Urinary bladder (tissue), 4 donors: ENCODE measurements at places on chromosomes 3 and 15.

DNA sequence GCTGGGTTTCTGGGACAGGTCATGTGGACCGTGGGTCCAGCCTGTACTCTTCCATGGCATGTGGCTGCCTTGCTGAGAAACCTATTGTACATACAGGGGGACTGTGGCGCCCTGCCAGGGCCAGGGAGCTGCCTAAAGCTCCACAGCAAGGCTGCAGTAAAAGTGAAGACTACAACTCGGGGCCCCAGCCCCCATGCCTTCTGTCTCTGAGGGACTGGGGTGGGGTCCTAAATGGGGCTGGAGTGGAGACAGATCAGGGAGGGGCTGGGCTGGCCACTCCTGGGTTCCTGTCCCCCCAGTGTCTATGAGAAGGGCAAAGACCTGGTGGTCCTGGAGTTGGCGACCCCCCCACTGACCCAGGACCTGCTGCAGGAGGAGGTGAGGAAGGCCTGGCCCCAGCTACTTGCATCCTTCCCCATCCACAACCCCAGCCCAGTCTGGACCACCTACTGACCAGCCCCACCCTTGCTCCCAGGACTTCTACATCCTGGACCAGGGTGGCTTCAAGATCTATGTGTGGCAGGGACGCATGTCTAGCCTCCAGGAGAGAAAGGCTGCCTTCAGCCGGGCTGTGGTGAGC lies 7.3 kb downstream of the VILL start:
- DNase-seq, result no peak

GRCh38 chr3:72549761-72550581 lies 298.3 kb downstream of the SHQ1 start:
- DNase-seq, result no peak

DNA sequence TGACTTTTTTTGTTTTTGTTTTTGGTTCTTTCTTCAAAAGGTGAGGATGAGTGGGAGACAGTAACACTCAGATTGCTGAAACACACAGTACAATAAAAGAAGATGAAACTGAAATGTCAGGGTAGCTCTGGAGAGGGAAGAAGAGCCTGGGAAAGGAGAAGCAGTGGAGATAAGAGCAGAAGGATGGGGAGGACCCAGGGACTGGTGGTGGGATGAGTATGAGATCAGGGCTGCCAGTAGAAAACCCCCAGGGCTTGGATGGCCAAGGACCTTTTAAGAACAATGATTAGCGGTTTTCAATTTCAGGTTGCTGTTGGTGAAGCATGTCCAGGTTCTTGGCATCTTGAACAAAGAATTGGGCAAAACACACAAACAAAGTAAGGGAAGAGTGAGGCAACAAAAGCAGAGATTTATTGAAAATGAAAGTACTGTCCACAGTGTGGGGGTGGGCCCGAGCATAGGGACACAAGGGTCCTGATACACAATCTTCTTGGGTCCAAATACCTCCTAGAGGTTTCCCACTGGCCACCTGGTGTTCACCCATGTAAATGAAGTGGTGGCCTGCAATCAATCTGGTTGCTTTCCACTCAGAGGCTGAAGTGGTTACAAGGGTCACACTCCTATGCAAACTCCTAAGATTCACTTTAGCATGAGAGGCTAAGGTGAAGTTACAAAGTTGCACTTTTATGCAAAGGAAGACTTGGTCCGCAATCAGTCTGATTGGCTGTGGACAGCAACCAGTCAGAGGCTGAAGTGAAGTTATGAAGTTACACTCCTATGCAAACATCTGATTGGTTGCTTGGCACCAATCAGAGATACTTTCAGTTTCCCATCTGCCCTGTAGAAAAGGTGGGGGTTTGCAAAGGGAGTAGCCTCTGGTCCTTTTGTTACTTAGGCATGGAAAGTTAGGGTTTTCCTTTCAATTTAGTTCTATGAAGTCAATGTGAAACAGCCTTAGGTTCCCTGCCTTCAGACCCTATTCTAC lies 26.1 kb upstream of the MFSD1 start:
- no peak for DNase-seq

DNA sequence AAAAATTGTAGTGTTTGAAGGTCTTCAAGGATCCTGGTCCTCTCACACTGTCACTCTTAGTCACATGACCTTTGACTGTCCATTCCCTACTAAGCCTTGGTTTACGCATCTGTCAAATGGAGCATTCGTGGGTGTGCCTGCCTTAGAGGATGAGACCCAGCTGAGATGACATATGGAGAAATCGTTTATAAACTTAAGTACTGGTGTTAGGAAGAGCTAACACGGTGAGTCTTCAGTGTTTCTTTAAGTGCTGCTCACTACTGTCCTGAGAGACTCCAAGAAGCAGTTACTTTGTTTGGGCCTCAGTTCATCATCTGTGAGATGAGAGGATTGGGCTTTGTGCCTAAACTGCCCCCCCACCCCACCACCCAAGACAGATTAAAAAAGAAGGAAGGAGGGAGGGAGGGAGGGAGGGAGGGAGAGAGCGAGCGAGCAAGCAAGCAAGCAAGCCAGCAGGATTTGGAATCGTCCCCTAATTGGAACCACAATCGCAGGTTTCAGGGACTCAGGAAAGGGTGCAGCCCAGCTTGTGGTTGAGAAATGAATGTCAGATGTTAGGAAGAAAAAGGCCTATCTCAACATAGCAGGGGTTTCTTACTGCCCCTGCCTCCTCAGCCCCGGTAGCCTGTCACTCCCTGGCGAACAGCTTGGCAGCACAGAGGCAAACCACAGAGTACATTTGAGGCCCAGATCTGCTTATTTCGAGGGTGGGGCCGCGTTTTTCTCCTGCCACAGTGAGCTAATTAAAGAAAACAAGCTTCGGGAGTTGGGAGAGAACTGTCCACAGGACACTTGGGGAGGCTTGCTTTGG lies 32.7 kb downstream of the SMAD3 start:
- no peak for DNase-seq

GRCh38 chr3:115713284-115713683 lies 90.0 kb downstream of the GAP43 start:
- no peak for DNase-seq

DNA sequence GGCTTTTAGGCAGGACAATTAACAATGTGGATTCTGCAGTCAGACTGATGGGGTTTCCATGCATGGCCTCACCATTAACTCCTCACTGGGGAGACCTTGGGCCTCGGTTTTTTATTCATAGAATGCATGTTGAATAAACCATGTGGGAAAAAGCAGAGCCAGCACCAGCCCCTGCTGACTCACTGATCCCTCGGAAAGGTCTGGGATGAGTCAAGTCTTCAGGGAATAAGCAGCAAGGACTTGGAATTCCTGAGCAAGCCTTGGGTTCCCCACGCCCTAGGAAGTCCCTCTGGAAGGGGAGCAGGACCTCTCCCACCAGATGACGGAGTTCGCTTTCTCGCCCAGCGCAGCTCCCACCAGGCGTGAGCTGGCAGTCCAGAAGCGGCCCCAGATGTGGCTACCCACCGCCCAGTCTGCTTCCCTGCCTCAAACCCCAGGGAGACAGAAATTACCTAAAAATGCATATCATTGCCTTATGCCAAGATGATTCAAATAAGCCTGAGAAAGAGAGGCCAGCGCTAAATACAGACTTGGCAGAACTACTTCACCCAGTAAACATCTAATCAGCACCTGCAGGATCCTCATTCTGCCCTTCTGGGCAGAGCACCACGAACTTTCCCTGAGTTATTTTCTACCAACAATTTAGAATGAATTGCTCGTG lies 45.4 kb downstream of the BTD start:
- DNase-seq, result no peak

- DNase-seq, result no peak
These were observed 77.1 kb upstream of the UBE2E1 start for GRCh38 chr3:23728601-23729117.

- DNase-seq, result no peak
These were observed 10.2 kb downstream of the ACKR2 start for GRCh38 chr3:42819351-42819965.
